ENCODE measurements at places on chromosomes 11 and 22. TPM values are rescaled to one million over a fixed set of nuclear protein-coding genes. Genes with fewer than 3 reads are reported as not detected.

The VWCE gene
- total RNA-seq = 0.48 TPM

The CHADL gene
- not detected for total RNA-seq

The ANO9 gene
- total RNA-seq = 1.8 TPM

The HBE1 gene
- total RNA-seq = 0.29 TPM

The MS4A3 gene
- total RNA-seq = not detected

The FAM111B gene
- 7.5 TPM for total RNA-seq

Measured in A549 treated with CORT108297 at 1 μM for 4 hours (cell line).